ENCODE measurements at places on chromosomes 12 and 14. TPM values are rescaled to one million over a fixed set of nuclear protein-coding genes. Genes with fewer than 3 reads are reported as not detected.

Gene PZP
- not detected for total RNA-seq

Gene SLC17A8
- total RNA-seq: not detected

Gene SCNN1A
- total RNA-seq: 0.20 TPM

Gene ACOT6
- not detected for total RNA-seq

GRCh38 chr14:23816371-23816770 is 137.2 kb upstream of the DHRS4 start:
- DNase-seq: no peak

GRCh38 chr12:20492251-20492760 is 124.0 kb downstream of the PDE3A start:
- no peak for DNase-seq

GRCh38 chr12:113333877-113334785 is 778 bp downstream of the SLC8B1 start:
- DNase-seq: no peak

GRCh38 chr12:12798480-12798879 is 13.0 kb downstream of the APOLD1 start:
- no peak for DNase-seq

DNA sequence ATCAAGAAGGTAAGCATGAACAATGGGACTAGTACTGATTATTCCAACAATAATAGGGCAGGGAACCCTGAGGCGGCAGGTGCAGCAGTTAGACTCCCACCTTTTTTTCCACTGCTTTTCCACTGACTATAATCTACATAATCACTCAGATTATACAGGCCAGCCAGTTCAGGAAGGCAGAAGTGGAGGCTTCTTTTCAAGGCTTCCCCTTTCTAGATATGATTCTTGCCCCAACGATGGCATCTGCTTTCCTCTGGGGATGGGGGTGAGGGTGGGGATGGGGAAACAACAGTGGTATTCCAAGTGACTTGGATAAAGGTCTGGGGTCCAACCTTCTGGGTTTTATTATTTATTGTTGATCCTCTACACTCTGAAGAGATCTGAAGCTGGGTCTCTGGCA is 331 bp downstream of the NCKAP1L start:
- no peak for DNase-seq

GRCh38 chr12:56046027-56046780 is 4.5 kb downstream of the RPS26 start:
- no peak for DNase-seq
